SJCRH30 (cell line): ENCODE measurements at places on chromosomes 1 and 21. TPM values are rescaled to one million over a fixed set of nuclear protein-coding genes. Genes with fewer than 3 reads are reported as not detected.

DNA sequence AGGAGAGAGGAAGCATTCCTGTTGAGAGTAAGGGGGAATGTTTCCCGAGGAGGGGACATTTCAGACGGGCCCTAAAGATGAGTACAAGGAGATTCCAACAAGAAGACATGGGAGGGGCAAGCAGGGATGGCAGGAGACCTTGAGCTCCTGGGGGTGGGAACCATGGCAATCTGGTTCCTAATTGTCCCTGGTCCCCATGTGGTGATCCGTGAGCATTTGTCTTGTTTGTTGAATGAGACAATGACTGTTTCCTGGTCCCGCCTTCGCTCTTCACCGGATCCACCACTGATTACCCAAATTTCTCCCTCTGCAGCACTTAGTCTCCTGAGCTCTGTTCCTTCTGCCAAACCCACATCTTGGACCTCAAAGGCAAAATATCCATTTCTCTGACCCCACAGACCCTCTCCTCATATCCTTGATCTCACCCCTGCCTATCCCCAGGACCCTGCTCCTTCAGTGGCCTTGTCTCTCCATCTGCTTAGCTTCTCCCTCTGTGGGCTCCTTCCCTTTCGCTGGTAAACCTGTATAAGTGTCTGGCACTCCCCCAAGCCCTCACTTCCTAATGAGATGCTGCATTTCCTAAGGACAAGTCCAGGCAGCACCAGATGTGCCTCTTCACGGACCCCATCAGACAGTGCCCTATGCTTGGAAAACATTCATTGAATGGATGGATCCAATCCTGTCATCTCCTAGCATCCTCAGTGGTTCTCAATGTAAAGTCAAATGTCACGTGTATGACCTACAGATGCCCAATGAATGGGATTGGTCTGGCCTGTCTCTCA, 8.3 kb upstream of the CSF1 start:
- no peak for DNase-seq
- H3K4me3 ChIP-seq, result no peak overlapping the region
- no peaks in the 10 kb centered on the region for H3K27me3 ChIP-seq
- H3K27ac ChIP-seq, result no peak overlapping the region
- H3K4me1 ChIP-seq, result no peaks in the 10 kb centered on the region

DNA sequence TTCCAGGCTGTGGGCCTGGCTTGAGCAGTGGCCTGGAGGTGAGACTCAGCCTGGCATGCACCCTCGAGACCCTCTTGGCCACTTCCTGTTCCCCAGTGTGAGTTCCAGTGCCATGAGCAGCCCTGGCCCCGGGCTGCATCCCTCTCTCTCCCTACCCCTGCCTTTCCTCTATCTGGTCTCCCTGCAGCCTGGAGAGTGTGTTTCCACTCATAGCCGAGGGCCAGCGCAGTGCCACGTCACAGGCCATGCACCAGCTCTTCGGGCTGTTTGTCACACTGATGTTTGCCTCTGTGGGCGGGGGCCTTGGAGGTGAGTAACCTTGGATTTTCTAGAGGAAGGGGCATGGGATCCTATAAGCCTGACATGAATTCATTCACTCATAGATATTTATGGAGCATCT, 13.6 kb downstream of the RHBG start:
- H3K4me1 ChIP-seq, result peaks cover 7% of the 10 kb centered on the region; the same call in 1 of the 2 replicates
- no peak for DNase-seq
- no peak overlapping the region for H3K4me3 ChIP-seq
- no peaks in the 10 kb centered on the region for H3K36me3 ChIP-seq

- H3K36me3 ChIP-seq, result no peaks in the 10 kb centered on the region
- no peak overlapping the region for H3K27ac ChIP-seq
- no peak overlapping the region for H3K4me3 ChIP-seq
- peaks cover 3% of the 10 kb centered on the region; the same call in 1 of the 2 replicates for H3K4me1 ChIP-seq
- H3K27me3 ChIP-seq, result no peaks in the 10 kb centered on the region
Measured at GRCh38 chr1:192453360-192453992, 122.1 kb upstream of the RGS1 start.

The C8A gene
- total RNA-seq, result not detected in 2 replicates

The CD34 gene
- 0.36 and 0.43 TPM in 2 replicates for total RNA-seq
